ENCODE measurements at places on chromosomes 6 and 20.

GRCh38 chr20:44151621-44152416 is 35.2 kb downstream of the JPH2 start:
- peaks cover 1% of the 10 kb centered on the region for H3K27me3 ChIP-seq
- DNase-seq, result no peak
- H3K4me1 ChIP-seq, result peaks cover 5% of the 10 kb centered on the region
- H3K27ac ChIP-seq, result no peak overlapping the region
- no peaks in the 10 kb centered on the region for H3K36me3 ChIP-seq

DNA sequence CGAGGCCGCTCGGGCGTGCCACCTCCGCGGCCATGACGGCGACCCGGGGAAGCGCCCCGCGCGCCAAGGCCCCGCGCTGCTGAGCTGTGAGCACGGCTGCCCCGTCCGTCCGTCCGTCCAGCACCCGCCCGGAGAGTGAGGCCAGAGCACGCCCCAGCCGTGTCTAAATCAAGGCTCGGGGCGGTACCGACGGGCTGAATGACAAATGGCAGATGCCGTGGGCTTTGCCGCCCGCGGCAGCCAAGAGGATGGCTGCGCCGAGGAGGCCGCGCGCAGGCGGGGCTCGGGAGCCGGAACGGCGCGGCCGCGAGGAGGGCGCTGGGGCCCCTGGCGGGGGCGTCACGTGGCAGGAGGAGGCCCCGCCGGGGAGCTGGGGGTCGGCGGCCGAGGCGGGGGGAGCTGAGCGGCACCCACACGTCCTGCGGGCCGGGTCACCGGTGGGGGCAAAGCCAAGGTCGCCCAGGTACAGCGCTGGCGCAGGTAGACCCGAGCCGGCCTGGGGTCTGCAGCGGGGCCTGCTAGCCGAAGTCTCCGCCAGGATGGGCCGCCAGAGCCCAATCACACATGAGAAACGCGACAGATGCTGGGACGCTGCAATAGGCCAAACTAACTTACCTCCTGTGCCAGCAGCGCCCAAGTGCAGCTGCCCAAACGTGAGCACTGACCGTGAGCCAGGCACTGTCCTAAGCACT is at the start of gene PLAGL1:
TSS of gene PLAGL1 (minus strand) at position 140 of the 692 bp plus-strand sequence. CDS start 60,123 bp downstream, outside the sequence.
- H3K4me1 ChIP-seq, result peaks cover 2% of the 10 kb centered on the region
- peak within 1 kb of the TSS; percentile 97 for H3K4me3 ChIP-seq
- peak within 1 kb of the TSS; percentile 74 for H3K27ac ChIP-seq
- DNase-seq, result peak; percentile 65
- peaks cover 14% of the 10 kb centered on the region for H3K36me3 ChIP-seq

DNA sequence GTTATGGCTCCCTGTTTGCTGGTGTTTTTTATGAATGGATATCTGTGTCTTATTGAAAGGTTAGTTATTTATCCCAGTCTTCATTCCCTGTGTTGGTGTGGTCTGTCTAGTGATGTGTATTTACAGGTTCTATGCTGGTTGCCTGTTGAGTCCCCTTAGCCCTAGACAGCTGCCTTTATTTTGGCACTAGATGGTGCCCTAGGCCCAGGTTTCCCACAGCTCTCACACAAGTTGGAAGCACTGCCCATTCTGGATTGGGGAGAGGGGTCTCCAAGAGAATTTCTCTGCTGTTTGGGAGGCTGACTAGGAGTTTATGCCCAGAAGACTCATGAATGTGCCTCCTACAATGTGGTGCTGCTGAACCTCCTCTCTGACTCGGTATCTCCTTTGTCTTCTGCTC is 12.4 kb downstream of the GRM1 start:
- no peaks in the 10 kb centered on the region for H3K27me3 ChIP-seq
- no peak overlapping the region for H3K27ac ChIP-seq
- H3K36me3 ChIP-seq, result no peaks in the 10 kb centered on the region
- no peaks in the 10 kb centered on the region for H3K4me1 ChIP-seq

- peaks cover 7% of the 10 kb centered on the region for H3K4me1 ChIP-seq
- H3K27me3 ChIP-seq, result no peaks in the 10 kb centered on the region
- H3K4me3 ChIP-seq, result no peak overlapping the region
- no peaks in the 10 kb centered on the region for H3K36me3 ChIP-seq
- DNase-seq, result no peak
These were observed 26.8 kb upstream of the UBE2J1 start for GRCh38 chr6:89379281-89379680.

Measured in endothelial cell (in vitro differentiated cells).